Activated T-cell treated with anti-CD3 and anti-CD28 coated beads for 4 hours (primary cell): ENCODE measurements at places on chromosomes 5 and 9.

DNA sequence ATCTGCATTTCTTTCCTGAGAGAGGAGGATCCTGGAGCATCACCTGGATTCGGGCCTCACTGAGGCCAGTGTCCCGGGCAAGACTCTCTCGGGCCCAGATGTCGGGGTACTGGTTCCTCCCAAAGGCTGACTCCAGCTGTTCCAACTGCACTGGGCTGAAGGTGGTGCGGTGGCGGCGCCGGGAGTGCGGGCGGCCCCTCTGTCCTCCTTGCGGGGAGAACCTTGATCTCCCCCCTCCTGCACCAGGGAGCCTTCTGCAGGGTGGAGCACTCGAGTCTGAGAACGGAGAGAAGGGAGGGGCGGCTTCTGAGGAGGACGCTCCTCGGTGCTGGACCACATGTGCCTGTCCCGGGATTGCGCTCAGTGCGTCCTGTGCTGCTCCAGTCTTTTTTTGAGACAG lies 2.0 kb downstream of the PROP1 start:
- DNase-seq, result no peak

DNA sequence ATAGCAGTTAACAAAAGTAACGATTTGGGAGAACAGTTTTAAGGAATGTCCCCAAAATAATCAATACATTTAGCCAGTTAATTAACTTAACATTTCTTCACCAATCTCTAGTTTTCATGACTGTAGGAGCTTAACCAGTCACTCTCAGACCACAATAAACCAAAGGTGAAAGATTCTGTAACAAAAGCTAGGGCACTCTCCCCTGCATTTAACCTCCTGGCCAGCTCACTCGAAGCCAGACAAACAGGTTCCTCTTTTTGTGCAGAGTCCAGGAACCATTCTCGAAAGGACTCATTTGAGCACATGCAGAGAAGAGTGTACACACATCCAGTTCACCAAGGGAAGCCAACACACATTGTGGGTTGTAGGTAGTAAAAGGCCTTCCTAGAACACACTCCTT lies 6.5 kb downstream of the IL7R start:
- no peak for DNase-seq

- peak; percentile 31 for DNase-seq
Measured at GRCh38 chr5:134026521-134027287, 21.9 kb upstream of the VDAC1 start.

DNA sequence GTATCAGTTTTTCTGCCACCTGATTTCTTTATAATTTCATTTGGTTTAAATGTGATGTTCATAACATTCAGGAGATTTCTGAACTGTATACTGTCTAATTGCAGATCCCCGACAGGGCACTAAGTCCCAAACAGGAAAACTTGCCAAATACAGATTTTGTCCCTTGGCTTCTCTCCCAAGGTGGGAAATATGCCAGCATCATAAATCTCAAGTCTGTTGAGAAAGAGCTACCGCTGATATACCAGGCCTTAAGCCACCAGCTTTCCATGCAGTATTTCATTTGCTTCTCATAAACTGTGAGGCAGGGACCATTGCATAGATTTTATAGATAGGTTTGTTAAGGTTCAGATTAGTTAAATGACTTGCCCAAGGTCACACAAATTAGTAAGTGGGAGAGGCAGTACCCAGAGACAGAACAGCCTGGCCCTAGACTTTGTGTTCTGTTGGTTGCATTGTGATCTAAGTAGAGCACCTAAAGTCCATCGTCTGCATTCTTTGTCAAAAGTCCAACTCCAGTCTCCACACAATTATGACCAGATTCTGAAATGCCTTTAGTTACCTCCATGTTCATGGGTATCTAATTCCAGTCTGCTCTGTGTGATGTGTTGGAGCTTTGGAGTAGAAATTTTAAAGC lies 16.2 kb downstream of the GPR21 start:
- DNase-seq, result no peak

DNA sequence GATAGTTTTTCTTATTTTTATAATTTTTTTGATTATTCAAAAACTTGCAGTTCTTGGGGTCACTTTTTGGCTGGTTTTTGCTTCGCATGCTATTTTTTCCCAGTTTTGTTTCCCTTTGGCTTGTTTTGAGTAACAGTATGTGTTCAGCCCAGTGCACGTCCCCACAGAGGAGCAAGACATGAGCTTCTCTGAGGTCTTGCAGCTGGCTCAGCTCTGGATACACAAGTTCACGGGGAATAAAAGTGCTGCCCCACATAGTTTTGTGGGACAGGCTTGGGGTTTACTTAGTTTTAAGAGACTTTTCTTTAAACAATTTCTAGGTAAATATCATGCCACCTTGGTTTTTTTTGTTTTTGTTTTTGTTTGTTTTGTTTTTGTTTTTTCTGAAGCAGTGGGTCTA lies 297.8 kb upstream of the IRX1 start:
- no peak for DNase-seq

DNA sequence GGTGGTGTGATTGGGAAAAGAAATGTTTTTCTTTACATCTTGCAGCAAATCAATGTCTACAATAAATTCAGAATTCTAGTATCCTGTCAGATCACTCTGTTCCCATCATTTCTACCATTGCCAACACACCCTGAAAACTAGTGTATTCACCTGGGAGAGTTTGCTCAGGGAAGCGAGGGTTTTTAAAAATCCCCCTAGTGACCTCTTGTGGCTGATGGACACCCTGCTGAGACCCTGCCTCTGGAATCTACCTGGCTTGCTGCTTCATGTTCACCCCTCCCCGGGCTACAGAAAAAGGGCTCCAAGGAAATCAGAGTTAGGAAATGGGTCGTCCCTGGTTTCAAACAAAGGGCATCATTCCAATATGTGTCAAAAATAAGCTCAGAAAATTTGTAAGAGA lies 21.4 kb upstream of the ALDOB start:
- DNase-seq, result no peak

DNA sequence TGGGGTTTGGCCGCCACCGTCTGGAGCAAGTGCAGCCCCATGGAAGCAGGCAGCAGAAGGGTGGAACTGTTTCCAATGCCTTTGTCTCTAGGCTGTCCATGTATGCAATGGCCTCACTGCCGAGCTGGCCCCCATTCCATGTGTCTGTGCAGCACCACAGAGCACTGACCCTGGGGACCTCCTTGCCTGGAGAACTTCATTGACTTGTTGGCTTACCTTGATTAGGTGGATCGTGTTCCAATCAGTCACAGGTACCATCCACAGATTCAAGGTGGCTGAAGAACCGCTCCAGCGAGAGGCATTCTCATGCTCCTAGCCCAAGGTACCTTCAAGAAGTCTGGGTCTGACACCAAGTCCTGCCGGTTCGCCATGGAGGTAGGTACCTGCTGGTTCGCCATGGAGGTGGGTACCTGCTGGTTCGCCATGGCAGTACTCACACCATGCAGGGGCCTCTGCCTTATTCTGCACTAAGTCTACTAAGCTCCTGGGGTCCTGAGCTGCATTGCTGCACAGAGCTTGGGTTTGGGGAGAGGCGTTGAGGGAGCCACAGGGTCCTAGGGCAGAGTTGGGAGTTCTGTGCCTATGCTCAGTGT lies 358.3 kb upstream of the IRX1 start:
- no peak for DNase-seq

DNA sequence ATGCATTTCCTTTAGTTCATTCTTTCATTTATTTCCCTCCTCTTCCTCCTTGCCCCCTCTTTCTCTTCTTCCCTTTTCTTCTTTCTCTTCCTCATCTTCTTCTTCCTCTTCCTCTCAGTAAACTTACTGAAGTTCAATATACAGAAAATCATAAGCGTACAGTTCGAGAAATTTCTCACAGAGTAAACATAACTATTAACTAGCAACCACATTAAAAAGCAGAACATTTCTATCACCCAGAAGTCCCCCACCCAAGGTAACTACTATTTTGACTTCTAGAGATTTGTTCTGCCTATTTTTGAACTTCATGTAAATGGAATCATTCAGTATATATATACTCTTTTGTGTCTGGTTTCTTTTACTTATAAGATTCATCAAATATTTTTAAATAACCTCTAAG lies 48.2 kb downstream of the TNFAIP8 start:
- DNase-seq, result no peak
